OCI-M1 (cell line): ENCODE measurements at places on chromosomes 3 and 15.

GRCh38 chr15:92667970-92668485 lies 12.5 kb upstream of the FAM174B start:
- no peak for DNase-seq

- DNase-seq: no peak
Measured at GRCh38 chr15:76648732-76649444, 256.3 kb downstream of the SCAPER start.

- DNase-seq: no peak
Measured at GRCh38 chr3:127112796-127113570, 79.9 kb upstream of the PRR23E start.

- no peak for DNase-seq
Measured at GRCh38 chr3:151398895-151399294, 14.3 kb upstream of the P2RY12 start.

DNA sequence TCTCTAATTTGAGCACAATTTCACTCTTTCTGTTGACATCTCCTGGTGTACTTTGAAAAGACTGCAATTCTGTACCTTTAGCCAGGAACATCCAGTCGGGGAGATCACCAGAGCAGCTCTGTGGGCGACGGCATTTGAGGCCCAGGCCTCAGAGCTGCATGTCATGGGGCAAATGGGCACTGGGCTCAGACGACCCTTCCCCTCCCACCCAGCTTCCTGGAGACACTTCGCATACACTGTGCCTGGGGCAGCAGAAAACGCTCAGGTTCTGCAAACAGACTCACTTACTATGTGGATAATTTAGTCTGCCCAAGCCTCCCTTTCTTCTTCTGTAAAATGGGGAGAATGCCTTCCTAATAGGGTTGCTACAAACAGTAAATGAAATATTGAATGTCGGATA lies 96.9 kb downstream of the HMG20A start:
- DNase-seq: no peak

GRCh38 chr15:97174886-97175540 lies 785.5 kb upstream of the ARRDC4 start:
- peak; percentile 75 for DNase-seq

DNA sequence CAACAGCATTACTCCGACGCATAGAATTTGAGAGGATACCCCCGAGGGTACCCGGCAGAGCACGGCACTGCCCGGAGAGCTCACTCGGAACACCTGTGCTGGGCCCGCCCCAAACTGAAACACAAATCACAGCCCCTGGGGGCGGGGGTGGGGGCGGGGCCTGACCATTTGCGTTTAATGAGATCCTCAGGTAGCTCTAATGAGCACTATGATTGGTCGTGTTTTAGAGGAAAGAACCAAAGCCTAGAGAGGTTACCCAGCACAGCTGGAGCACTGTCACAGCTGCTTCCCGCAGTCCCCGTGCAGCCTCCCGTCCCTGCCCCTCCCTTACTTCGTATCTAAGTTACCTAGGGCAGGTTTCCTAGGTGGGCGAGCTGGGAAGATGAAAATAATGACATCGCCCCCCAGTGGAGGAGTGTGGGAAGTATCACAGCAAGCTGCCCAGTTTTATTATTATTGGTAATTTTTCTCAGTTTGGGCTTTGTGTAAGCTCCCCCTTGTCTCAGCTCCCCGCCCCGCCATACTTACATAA lies 187.1 kb downstream of the PDE8A start:
- DNase-seq: no peak

DNA sequence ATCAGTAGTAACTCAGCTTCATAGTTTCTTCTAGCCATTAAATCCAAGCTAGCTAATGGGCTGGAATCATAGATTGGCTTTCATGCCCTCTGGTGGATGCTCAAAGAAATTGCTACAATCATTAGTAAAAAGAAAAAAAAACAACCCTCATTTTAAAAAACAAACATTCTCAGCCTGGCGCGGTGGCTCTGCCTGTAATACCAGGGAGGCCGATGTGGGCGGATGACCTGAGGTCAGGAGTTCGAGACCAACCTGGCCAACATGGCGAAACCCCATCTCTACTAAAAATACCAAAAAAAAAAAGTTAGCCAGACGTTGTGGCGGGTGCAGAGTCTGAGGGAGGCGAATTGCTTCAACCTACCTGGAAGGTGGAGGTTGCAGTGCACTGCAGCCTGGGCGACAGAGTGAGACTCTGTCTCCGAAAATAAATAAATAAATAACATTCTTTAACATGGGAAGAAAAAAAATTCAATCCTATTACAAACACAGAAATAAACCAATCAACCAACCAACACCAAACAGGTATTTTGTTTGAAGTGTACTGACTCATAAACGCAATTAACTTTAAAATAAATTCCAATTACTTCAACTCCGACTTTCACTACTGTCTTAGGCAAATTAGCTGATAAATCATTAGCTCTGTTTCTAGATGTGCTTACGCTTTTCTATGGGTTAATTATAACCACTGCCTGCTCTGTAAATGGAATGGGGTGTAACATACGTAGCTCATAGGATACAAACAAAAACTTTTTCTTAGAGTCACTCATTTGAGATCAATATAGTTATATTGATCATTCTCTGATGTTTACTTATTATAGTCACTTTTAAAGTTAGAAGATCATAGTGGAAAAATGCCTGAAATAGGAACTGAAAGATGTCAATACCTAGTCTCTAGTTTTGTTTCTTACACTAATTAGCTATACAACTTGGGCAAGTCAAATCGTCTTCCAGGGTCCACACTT lies 24.9 kb downstream of the TMEM207 start:
- peak; percentile 88 for DNase-seq

DNA sequence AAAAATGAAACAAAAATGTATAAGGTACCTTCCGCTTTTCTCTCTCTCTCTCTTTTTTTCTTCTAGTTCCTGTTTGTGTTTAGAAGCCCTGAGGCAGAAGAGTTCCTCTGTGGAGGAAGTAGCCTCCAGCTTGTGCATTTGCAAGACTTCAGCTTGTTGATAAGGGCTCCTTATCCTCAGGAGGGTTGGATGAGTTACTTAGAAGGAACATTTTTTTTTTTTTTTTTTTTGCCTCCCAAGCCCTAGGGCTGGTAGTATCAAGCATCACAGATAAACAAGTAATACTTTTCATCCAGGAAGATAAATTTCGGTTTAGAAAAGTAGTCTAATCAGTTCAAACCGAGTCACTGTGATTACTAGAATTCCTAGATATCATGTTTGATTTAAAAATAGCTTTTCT lies 91.0 kb upstream of the CBLB start:
- DNase-seq: peak; percentile 94

DNA sequence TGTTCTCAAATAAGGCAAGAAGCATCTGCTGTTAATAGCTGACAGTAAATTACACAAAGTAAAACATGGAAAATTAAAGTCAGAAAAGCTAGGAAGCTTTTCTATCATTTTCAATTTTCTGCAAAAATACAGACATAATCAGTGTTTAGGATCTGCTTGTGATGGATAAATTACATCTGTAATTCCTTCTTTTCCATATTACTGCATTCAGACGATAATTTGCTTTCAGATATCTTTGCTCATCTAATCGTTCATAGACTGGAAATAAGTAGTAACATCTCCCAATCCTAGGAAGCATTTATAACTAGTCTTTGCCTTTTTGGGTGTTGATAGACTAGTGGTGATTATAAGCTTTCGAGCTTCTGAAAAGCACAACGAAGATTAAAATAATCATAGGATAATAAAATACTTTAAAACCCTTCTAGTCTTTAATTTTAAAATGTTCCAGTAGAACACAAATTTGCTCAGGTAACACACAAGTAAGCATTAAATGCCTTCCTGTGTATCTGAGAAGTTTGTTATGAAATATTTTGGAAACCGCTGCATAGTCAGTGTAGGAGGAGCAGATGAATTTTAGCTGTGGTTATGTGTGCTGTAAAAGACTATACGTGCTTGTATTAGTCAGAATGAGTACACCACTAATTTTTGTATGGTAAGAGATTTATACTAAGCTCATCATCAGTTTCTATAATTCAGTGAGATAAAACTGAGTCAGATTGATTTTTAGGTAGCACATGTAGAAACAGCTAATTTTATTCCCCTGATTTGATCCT lies 41.0 kb downstream of the MBNL1 start:
- no peak for DNase-seq

GRCh38 chr3:135325726-135326235 lies 530.7 kb downstream of the EPHB1 start:
- DNase-seq: no peak

- DNase-seq: peak; percentile 63
Measured at GRCh38 chr3:161560008-161560637, 63.5 kb downstream of the OTOL1 start.

DNA sequence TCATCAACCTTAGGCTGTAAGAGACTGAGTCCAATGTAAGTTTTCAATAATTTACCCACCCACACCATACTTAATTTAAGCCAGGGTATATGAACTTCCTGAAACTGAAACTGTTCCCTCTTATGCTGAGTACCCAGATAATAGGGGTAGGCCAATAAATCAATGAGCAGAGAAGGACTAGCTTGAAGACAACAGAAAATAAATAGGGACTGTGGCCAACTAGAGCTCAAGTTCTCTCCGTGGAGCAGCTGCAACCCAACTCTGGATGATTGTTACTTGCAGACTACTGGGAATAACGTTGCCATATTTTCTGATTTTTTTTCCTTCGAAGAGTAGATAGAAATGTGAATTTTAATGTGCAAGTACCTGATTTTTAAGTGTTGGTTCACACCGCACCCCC lies 128.0 kb downstream of the ATG7 start:
- no peak for DNase-seq

- peak; percentile 92 for DNase-seq
Measured at GRCh38 chr15:73078722-73079121, 26.5 kb downstream of the NEO1 start.

DNA sequence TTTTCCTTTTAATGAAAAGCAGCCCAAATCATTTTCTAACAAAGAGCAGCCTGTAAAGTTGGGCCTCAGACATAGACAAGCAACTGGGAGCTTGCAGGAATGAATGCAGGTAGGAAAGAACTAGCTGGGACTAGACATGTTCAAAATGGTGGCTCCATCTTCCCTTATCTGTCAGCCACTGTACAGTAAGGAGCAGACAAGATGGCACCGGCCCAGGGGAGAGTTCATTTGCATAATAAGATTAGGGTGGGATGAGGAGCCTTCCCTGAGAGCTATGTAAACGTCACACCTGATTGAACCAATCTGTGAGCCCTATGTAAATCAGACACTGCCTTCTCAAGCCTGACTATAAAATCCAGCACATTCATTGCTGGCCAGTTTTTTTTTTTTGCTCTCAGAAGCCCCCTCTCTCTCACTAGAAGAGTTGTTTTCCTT lies 59.7 kb upstream of the GK5 start:
- peak; percentile 96 for DNase-seq

- DNase-seq: no peak
Measured at GRCh38 chr15:78654272-78654671, 13.3 kb upstream of the CHRNB4 start.

DNA sequence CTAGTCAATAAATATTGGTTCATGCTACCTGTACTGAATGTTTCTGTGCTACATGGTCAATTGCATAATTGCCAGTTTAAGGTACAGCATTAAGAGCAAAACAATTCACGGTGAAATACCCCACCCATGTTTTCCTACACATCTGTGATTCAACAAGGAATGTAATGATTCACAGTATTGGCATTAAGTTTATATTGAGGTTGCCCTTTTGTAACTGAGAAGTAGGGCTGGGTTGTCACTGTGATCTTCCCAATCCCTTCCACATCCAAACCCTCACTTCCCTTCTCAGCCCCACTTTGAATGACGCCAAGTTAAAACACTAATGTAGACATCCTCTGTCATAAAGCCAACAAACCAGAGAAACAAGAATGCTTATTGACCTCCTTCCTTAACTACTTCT lies 112.0 kb upstream of the TJP1 start:
- DNase-seq: no peak
